ENCODE measurements at places on chromosomes 3 and 15.

- no peak for DNase-seq
These were observed 100.4 kb downstream of the SERPINI1 start for GRCh38 chr3:167835953-167836352.

DNA sequence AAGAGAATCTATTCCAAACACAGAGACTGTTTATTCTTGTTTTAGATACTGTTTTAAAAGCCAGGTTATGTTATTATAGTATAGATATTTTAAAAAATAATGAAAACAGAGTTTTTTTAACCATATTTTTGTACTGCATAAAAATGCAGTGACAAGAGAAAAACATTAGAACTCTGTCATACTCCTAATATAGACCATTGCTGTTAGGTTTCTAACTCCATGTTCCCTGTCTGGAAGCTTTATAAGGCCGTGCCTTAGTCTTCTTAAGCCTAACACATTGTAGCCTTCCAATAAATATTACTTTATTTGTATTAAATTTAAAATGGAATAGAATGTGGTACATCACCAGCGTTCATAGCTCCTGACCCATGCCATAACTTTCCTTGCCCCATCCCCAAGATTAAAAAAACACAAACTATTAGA lies 53.2 kb downstream of the MBNL1 start:
- DNase-seq: no peak

DNA sequence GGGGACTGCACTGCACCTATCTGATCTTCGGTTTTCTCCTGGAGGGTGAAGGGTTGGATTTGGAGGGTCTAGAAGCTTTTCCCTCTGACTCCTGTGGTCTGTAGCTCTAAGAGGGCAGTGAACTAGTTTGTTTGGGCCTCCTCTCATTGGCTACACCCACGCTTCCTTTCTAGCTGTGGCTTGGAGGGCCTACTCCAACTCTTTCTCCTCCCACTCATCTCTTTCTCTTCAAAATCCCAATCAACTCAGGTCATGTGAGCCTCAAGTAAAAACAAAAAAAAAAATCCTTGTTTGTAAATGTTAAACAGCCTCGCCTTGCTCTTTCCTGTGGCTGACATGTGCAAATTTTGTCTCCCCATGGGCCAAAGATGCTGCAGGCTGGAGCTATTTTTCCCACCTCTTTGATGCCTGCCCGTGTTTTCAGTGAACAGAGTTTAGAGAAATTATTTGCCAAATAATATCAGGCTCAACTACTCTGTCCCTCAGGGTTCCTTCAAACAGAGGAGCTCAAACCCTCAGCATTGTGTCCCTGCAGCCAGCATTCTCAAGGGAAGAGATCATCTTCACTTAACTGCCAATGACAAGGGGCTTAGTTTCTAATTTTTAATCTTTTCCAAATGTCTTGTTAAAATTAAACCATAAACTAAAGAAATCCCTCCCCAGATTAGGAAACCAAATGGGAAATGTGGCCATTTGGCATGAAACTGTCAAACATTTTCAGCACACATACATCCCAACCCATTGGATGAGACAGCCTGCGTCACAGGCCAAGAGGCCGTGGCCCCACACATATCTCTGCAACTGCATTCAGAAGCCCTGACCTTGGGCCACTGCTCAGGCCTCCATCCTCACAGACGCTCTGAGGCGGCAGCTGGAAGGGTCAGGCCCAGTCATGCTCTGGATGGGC lies 114.8 kb upstream of the THBS1 start:
- DNase-seq: no peak

GRCh38 chr3:23438657-23439056 lies 235.5 kb downstream of the UBE2E2 start:
- no peak for DNase-seq

DNA sequence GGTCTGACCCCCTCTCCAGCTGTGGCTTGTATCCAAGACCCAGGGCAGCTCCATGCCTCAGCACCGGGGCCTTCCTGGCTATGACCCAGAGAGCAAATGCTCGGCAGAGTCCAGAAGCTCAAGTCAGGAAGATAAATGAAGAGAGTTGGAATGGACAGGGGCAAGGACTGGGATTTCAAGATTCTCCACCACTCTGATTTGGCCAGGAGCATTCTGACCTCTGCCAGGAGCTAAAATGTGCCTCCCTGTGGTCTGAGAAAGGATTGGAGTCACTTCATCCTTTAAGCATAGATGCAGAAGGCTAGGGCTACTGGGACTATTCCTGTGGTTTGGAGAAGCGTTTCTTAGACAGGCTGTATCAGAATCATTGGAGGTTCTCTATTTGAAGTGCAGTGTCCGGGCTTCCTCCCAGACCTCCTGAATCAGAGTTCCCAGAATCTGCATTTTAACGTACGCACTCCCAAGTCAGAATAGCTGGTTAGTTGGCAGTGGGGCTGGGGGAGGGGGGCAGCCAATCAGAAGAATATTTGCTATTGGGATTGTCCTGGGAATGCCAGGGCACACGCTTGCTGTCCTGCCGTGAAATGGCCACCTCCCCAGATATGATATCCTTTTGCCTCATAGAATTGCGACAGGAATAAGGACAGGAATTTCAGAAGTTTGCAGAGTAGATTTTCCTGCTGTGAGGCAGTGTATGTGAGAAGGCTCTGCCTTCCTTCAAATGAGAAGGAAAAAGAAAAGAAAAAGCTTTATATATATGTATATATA lies 57.4 kb downstream of the HRH1 start:
- DNase-seq: no peak

- DNase-seq: no peak
These were observed 69.8 kb upstream of the PPP2R3A start for GRCh38 chr3:135895734-135896121.
